ENCODE measurements at places on chromosomes 11 and 22. TPM values are rescaled to one million over a fixed set of nuclear protein-coding genes. Genes with fewer than 3 reads are reported as not detected.

TYR gene
- polyA plus RNA-seq = not detected

SLC35E4 gene
- polyA plus RNA-seq = 1.2 TPM

- DNase-seq = peak; percentile 45
These were observed 4.3 kb downstream of the ARHGEF12 start for GRCh38 chr11:120340529-120340928.

DNA sequence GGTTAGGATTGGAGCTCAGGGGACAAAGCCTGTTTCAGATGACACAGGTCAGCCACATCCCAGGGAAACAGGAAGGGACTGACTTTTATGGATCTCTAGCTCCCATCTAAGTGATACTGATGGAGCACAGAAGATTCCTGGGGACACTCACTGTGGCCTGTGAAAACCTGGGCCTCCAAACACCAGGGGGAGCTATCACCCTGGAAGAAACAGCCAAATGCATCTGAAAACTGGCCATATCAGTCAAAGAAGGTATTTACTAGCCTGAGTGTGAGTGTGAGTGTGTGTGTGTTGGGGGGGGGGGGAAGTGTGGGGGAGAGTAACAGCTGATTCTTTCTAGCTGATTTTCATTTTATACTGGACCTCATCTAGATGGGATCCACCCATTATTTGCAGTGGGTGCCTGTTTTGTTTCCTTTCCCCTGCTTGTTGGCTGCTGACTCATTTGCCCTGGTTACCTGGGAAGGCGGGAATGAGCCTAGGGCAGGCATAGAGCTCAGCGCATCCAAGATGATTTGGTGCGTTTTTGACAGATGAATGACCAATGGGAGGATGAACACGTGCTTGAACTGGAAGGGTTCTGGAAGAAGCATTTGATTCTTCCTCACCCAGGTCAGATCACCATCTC, 284.0 kb downstream of the KIRREL3 start:
- peak; percentile 7 for DNase-seq

GRCh38 chr11:132997396-132997795, 534.9 kb downstream of the OPCML start:
- DNase-seq = no peak

Measured in large intestine (tissue), 12 donors.